Prostate gland (tissue), 2 donors: ENCODE measurements at places on chromosomes 1 and 21. TPM values are rescaled to one million over a fixed set of nuclear protein-coding genes. Genes with fewer than 3 reads are reported as not detected.

GRCh38 chr1:161216945-161217712 is 2.0 kb downstream of the FCER1G start:
- DNase-seq = no peak

- DNase-seq = no peak
Observed at GRCh38 chr1:66402194-66402593, 131.8 kb upstream of the SGIP1 start.

DNA sequence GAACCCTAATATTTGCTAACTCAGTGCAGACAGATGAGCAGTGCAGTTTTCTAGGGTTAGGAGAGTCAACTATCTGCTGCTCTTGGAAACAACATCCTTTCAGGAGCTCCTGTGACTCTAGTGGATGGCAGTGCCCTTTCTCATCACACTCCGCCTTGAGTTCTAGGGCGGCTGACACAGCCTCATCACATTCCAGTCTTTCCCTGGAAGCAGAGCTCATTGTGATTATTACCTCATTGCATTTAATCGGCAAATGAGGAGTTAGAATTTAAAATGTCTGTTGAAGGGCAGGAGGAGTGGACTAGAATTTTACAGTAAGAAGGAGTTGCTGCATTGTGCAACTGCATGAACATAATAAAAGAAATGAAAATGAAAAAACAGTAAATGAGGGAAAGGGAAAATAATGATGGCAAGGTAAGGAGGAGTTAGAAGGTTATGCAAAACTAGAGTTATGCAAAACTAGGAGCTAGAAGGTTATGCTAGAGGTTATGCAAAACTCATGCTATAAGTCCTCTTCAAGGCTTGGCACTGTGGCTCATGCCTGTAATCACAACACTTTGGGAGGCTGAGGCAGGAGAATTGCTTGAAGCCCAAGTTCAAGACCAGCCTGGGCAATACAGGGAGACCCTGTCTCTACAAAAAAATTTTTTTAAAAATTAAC is 6.9 kb upstream of the PTGFRN start:
- DNase-seq = no peak

DNA sequence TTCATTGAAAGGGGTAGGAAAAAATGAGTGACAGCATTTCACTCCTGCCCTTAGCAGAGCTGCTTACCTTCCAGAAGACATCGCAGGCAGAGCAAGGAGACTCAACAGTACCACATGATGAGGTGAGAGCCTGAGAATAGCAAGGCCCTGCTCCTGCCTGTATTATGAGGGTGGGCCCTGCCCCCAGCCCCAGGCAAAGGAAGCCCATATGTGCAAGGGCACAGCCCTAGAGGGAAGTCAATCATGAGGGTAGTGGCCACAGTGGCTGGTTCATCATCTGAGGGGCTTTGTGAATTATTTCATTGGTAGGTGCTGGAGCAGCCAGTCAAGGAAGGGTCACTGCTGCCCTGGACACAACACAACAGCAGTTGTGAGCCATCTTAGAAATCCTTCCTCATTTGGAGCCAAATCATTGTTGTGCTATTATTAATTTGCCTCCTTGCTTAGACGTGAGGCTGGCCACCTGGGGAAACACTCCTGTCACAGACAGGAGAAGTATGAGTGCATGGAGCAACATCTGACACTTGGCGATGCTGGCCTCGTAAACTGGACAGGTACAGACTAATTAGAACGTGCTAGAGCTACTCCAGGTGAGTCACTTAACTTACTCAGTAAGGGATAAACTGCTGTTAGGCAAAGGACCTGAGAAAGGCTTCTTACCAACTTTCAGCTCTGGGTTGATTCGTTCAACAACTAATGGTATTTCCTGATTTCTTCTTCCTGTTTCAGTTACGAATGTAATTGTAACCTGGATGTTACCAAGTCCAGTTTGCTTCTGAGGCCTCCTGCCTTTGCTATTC is 22.7 kb upstream of the ACBD6 start:
- DNase-seq = no peak

DNA sequence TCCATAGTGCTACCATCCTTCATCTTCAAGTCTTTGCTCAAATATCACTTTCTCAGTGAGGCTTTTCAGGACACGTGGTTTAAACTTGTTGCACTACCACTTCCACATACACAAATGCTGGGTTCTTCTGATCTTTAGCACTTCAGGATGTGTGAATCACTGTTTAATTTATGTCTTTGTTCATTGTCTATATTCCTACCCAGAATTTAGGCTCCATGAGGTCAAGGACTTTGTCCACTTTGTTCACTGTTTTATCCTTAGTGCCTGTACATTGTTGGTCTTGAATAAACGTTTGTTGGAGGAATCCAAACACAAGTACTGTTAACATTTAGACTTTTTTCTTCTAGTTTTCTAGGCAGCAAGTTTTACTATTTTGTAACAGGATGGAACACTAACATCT is 42.6 kb upstream of the RALGPS2 start:
- no peak for DNase-seq

DNA sequence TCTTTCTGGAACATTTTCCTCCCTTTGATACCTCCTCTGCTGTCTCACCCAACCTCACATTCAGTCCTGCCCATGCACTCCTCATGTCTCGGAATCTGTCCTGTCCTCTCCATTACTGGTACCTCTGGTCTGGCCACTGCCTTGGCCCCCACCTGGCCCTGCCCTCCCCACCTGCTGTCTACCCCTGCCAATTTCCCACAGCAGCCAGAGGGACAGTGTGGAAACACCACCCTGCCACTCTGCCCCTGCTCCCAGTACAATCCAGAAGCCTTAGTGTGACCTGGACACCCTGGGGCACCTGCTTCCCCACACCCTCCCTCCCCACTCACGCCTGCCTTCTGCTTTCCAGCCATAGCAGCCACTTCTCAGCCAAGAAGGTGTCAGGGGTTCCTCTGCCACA is 534.4 kb downstream of the MATN1 start:
- DNase-seq = no peak

GRCh38 chr1:170075186-170075585 is 691 bp upstream of the KIFAP3 start:
- no peak for DNase-seq

DNA sequence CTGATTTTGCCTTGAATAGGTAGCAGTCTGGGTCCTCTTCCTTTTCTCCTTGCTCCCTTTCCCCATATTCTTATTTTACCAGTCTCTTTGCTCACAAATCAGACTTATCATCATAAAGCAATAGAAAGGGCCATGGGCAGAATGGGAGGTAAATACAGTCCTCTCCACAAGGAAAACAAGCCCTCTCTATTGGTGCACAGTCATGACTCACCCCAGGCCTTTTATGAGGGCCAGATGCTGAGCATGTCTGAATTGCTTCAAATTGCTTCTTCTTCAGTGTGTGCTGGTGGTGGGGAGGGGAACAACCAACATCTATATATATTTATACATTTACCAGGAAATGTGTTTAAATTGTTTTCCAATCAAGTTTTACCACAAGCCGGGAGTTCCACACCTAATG is 75.2 kb downstream of the GFI1 start:
- no peak for DNase-seq

- DNase-seq = no peak
Observed at GRCh38 chr1:170296642-170297041, 150.9 kb downstream of the NTMT2 start.

- no peak for DNase-seq
Observed at GRCh38 chr1:174938281-174939007, 61.3 kb upstream of the CACYBP start.

- no peak for DNase-seq
Observed at GRCh38 chr1:43908226-43908625, 25.4 kb upstream of the ARTN start.

DNA sequence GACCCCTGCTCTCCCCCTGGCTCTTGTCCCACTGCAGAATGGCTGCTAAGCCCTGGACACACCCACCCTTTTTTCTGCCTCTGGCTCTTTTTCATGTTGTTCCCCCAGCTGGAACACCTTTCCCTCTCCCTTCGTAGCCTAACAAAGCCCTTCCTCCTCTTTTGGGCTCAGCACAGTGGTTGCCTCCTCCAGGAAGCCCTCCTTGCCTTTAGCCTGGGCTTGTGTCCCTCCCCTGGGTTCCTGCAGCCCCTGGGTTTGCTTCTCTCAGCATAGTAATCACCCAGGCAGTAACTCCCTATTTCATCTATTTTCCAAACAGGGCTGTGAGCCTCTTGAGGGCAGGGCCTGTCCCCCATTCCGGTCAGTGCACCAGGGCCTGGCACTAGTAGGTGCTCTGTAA is 19.8 kb upstream of the ACTL8 start:
- no peak for DNase-seq

- no peak for DNase-seq
Observed at GRCh38 chr1:199954699-199955098, 72.8 kb upstream of the NR5A2 start.

The SFT2D2 gene
- total RNA-seq = 76.8 TPM

The TTLL10 gene
- total RNA-seq = 7.3 TPM

The CHIT1 gene
- not detected for total RNA-seq

The SLAMF9 gene
- total RNA-seq = not detected

The GJC2 gene
- 1.9 TPM for total RNA-seq

The TSPAN2 gene
- total RNA-seq = 6.9 TPM

The LEFTY1 gene
- total RNA-seq = 2.0 TPM

The PRR9 gene
- not detected for total RNA-seq

The SPRR2B gene
- total RNA-seq = not detected
